ENCODE measurements at places on chromosomes 6 and 20.
A peak's percentile ranks its signal among the peaks of the same experiment; 100 is the strongest.

- no peak for DNase-seq
Measured at GRCh38 chr20:2168946-2169345, 67.3 kb downstream of the STK35 start.

- DNase-seq, result no peak
Measured at GRCh38 chr20:19397226-19397625, 184.8 kb downstream of the SLC24A3 start.

DNA sequence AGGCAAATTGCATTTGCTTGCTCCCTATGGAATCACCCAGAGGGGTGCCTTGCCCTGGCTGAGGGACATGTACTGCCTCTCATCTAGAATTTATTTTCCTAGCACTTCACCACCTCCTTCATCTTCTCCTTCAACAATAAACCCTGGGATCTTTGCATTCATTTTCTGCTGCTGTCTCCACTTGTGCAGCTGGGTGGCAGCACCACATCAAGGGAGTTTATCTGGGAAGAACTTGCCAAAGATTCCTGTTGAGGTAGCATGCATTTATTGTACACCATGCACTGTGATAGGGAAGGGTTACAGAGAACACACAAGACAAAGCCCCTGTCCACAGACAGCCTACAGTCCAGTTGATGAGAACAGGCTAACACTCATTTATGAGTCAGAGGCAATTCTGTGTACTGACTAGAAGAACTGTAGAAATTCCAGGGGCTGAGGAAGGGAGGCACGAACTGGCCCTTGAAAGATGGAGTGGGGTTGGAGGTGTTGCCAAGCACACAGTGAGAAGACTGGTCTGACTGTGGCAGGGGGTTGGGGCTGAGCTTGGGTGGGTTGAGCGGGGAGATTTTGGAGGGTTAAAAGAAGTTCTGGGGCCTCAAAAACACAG is 17.5 kb downstream of the C20orf173 start:
- DNase-seq, result peak; percentile 55

DNA sequence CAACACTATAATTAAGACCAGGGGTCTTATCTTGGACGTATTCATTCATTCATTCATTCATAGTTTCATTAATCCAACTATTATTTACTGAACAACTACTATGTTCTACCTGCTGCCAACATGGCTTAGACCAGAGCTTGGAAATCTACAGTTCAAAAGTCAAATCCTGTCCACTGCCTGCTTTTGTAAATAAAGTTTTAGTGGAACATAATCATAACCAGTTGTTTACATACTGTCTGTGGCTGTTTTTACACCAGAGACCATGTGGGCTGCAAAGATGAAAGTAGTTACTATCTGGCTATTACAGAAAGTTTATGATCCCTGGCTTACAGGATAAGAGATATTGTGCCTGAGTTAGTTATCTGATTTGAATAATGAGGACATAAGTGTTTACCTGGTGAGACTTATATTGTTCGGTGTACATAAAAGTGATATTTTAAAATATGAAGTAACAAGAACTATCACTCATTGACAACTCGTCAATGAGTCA is 567.7 kb downstream of the TFAP2B start:
- DNase-seq, result no peak

DNA sequence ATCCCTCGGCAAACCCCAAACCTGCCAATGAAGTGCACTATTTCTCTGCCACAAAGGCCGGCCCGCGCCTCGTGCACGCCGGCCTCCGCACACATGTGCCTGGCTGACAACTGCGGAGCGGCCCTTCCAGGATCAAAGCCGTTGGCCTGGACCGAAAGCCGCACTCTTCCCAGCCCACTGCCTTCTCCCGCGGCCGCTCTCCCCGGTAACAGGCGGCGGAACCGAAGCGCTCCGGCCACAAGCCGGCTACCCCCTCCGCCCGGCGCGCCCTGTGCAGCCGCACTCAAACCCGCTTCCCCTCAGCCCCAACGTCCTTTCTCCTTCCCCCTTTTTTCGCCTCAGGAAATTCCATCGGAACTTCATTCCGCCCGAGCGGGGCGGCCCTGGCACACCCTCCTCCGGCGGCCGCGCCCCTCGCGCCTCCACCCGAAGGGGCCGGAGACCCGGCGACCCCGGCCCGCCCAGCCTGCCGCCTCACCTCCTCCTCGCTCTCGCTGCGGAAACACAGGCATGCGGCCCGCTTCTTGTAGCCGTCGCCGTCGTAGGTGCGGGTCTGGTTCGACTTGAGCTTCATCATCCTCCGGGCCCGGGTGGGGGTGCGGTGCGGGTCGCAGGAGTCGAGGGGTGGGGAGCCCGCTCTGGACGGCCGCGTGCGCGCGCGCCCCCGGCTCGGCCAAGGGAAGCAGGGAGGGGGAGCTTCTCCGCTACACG is 528 bp downstream of the NUDT3 start:
- DNase-seq, result peak; percentile 57

DNA sequence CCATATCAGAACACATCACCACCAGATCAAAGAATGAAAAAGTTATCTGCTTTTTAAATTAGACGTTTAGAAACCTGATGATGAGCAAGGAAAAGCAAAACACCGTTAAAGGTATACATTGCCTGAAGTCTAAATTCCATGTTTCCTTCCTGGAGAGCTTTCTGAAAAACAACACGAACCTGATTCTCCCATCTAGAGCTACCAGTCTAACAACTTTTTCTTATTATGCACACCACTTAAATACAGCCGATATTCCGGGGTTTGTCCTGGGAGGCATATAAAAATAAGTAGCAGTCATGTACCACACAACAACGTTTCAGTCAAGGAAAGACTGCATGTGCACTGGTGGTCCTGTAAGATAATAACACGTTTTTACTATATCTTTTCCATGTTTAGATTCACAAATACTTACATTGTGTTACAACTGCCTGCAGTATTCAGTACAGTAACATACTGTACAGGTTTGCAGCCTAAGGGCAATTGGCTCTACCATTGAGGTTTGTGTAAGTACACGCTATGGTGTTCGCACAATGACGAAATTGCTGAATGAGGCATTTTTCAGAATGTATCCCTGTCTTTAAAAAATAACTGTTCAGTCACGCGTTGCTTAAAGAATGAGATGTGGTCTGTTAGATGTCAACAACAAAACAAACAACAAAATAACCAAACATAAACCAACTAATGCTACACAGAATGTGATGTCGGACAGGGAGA is 19.1 kb upstream of the LYRM2 start:
- DNase-seq, result no peak

DNA sequence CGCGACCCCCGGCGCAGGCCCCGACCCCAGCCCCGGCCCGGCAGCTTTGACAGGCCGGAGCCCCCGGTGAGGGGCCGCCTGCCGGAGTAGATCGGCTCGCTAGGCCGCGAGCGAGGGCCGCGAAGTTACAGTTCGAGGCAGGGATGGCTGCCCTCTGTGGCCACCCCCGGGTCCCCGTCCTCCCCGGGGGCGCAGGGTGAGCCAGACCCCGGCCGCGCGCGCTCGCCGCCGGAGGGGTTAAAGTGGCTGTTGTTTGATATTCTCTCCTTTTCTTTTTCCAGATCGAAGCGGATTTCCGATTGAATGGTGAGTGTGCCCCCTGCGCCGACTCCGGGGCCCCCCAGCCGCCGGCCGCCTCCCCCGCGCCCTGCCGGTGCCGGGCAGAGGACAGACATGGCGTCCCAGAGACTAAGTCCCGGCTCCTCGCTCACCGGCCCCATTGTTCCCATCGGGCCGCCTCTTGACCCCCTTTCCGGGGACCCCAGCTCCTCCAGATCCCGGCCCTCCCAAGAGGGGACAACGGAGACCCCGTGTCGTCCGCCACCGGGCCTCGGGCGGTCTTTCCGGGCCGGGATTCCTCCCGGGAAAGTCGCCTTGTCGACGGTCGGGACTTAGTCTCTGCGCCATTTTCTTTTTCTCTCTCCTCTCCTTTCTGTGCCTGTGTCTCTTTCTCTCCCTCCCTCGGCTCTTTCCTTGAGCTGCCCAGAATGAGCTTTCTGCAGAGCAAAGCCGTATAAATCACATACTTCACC is 704 bp downstream of the TOP1 start:
- peak; percentile 39 for DNase-seq

DNA sequence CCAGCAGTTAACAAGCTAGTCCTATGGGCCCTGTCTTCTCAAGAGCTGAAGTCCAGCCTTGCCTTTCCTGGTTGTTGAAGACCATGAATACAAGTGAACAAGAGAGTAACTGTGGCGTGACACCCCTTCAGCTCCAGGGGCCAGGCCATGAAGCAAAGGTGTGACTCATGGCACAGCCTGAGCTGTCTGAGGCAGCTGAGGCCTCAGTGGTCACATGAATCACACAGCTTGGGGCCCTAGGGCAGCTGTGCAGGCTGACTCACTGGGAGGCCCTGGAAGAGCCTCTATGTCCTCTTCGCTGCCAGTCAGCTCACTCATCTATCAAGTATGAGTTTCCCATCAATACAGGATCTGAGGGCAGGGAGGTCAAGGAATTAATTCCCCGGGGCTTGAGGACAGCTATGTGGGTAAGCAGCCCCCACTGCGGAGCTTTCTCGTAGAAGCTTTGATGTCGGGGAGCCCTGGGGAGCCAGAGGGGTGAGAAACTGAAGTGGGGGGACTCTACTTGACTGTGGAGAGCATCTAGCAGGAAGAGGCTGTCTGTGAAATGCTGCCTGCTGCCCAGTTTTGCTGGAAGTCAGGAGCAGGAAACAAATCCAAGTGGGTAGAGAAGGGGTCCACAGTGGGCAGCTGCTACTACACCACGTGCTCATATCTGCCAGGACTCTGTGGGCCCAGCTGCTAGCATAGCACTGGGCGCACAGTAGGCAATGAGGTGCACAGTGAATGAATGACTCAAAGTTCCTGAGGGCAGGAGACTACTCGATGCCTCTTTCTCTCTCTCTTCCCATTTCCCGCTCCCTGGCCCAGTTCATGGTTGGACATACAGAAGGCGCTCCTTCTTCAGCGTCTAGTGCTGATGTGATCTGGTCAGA is 13.7 kb upstream of the FAM83C start:
- DNase-seq, result no peak

Data from mucosa of descending colon (tissue), 3 donors.